ENCODE measurements at places on chromosomes 7 and 10. TPM values are rescaled to one million over a fixed set of nuclear protein-coding genes. Genes with fewer than 3 reads are reported as not detected.

GRCh38 chr7:127850195-127850594, 181.0 kb downstream of the LRRC4 start:
- DNase-seq = peak; percentile 17

GRCh38 chr10:81882011-81882410, 7.0 kb downstream of the NRG3 start:
- DNase-seq = no peak

- no peak for DNase-seq
Measured at GRCh38 chr7:117262546-117262945, 60.3 kb downstream of the WNT2 start.

TMEM176A gene
- total RNA-seq = not detected

Measured in IMR-90 (cell line).